ENCODE measurements at places on chromosomes 1 and 21. TPM values are rescaled to one million over a fixed set of nuclear protein-coding genes. Genes with fewer than 3 reads are reported as not detected.

Gene DISC1
- total RNA-seq: 9.9 TPM

- no peak for DNase-seq
Observed at GRCh38 chr1:71796006-71796405, 486.3 kb downstream of the NEGR1 start.

- DNase-seq: no peak
Observed at GRCh38 chr1:47711184-47711847, 273.5 kb downstream of the FOXD2 start.

DNA sequence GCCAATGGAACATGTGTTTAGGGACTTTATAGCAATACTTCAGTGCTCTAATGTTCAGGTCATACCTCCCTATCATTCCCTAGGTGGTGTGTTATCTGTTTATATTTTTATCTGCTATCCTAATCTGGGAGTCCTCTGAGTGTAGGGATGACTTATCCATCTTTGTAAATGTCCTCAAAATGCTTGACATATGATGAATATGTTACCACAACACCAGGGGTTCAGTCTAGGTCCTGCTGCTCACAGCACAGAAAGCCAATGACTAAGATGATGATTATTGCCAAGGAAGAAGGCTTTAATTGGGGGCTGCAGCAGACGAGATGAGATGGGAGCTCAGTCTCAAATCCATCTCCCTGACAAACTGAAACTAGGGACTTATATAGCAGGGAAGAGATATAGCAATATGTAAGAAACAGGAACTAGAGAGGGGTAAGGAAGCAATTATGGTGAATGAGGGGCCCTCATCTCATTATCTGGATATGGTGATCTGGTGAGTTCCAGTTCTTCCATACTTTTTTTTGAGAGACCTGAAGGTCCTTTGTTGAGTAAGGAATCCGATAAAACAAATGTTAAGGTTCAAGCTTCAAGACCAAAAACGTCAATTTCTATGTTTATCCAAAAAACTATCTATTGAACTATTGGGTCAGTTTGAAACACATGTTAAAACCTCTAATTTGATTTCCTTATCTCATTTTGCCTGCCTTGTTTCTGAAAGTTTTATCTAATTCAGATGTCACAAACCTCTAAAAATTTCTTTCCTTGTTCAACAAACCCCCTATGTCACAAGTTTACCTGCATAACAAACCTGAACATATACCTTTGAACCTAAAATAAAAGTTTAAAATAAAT is 256.7 kb upstream of the CACYBP start:
- no peak for DNase-seq

Gene SLC9C2
- not detected for total RNA-seq

- DNase-seq: no peak
Observed at GRCh38 chr21:26165331-26165730, 5.2 kb downstream of the APP start.

GRCh38 chr1:64171797-64172281 is 31.6 kb upstream of the UBE2U start:
- peak; percentile 79 for DNase-seq

GRCh38 chr1:209697126-209697525 is 7.5 kb upstream of the HSD11B1 start:
- DNase-seq: peak; percentile 69

Gene RNPEP
- 77.0 TPM for total RNA-seq

- DNase-seq: no peak
Observed at GRCh38 chr1:152148051-152148450, 11.0 kb downstream of the RPTN start.

GRCh38 chr21:28696844-28697410 is 295.8 kb downstream of the LTN1 start:
- DNase-seq: no peak

Gene TSPAN1
- 0.43 TPM for total RNA-seq

Gene VANGL1
- total RNA-seq: 10.8 TPM

Gene RIMKLA
- under 0.01 TPM for total RNA-seq

Gene ACAP3
- total RNA-seq: 43.2 TPM

DNA sequence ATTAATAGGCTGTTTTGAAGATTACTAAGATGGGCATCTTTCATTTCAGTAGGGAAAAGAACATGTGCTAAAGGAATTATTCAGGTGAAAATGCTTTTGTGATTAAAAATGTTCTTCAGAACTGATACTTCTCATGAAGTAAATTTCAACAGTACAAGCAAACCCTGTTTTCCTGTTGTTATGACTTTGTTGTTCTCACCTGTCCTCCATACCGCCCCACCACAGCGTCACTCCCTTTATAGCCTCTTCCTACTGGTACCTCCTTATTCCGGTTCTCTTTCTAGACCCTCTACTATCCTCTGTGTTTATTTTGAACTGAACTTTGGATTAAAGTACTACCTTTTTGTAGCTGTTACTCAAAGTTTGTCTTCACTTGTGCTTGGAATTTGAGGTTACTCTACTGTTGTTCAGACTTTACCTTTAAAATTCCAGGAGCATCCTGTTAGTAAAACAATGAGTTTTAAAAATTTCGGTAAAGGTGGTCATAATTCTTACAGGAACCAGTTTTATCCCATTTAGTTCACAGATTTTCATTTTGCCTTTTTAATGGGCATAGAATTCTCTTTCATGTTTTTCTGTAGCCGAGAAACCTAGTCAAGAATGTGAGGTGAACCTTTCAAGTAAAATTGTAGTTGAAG is 10.9 kb downstream of the CNST start:
- DNase-seq: no peak

- DNase-seq: peak; percentile 66
Observed at GRCh38 chr1:112298558-112298957, 97.5 kb upstream of the CTTNBP2NL start.

Gene CTSS
- 4.7 TPM for total RNA-seq

DNA sequence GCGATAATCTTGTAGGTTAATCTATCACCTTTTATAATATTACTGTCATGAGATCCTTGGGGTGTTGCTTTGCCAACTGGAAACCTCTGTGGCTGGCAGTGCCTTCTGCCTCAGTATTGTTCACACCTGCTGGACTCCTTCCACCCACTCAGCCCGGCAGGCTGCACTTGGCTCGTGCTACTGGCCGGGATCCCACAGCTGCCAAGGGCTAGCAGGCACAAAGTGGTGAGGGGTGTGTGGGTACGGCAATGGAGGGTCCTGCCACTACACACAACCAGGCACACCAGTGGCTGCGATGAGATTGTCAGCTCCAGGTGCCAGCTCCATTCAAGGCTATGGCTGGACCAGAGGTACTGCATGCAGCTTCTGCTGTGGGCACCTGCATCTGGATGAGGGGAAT is 191.2 kb upstream of the LYPLAL1 start:
- no peak for DNase-seq

- DNase-seq: no peak
Observed at GRCh38 chr1:82032068-82032467, 231.3 kb downstream of the ADGRL2 start.

DNA sequence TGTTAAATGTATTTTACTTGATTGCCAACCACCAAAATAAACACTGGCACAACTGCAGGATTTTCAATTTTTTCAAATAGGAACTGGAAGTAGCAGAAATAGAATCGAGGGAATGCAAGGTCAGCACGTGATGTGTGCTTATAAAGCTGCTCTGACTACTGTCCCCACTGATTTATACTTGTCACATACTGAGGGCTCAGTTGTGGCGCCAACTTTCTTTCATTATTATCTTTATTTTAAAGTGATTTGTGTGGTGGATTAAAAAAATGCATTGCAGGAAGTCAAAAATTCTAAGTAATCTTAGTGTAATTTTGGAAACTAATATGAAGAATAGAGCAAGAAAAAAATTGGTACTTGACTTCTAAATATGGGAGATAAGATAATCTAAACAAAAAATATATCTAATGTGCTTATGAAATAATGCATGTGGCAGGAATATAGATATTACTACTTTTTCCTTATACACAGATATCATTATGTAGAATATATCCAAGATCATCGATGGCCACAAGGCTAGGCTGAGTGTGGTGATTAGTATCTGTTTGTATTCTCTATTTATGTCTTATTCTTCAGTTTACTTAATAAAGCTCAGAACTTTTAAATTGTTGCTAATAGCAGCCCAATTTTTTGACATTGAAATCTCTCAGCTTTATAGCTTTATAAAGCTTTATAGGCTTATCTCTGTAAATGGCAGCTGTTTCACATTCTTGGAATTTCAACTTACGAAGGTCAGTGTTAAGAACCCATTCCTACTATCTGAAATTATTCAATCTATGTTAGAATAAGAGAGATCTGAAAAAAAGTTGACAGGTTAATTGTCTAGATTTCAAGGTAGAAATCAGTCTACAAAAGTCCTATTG is 404.5 kb upstream of the ADAMTS5 start:
- no peak for DNase-seq

DNA sequence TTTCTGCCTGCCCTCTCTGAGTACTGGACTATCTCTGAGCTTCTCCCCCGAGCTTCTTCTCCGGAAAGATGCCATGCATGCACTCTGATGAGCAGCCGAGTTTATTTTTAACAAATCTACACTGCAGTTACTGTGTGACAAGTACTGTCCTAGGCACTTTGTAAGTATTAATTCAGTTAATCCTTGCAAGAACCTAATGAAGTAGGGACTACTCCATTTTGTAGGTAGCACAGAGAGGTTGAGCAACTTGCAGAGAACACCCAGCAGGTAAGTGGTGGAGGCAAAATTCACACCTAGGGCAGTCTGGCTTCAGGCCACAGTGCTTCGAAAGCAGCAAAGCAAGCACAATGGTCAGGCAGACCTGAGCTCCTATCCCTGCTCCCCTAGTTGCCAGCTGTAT is 3.8 kb upstream of the TAL1 start:
- no peak for DNase-seq

Gene THEMIS2
- 6.4 TPM for total RNA-seq

DNA sequence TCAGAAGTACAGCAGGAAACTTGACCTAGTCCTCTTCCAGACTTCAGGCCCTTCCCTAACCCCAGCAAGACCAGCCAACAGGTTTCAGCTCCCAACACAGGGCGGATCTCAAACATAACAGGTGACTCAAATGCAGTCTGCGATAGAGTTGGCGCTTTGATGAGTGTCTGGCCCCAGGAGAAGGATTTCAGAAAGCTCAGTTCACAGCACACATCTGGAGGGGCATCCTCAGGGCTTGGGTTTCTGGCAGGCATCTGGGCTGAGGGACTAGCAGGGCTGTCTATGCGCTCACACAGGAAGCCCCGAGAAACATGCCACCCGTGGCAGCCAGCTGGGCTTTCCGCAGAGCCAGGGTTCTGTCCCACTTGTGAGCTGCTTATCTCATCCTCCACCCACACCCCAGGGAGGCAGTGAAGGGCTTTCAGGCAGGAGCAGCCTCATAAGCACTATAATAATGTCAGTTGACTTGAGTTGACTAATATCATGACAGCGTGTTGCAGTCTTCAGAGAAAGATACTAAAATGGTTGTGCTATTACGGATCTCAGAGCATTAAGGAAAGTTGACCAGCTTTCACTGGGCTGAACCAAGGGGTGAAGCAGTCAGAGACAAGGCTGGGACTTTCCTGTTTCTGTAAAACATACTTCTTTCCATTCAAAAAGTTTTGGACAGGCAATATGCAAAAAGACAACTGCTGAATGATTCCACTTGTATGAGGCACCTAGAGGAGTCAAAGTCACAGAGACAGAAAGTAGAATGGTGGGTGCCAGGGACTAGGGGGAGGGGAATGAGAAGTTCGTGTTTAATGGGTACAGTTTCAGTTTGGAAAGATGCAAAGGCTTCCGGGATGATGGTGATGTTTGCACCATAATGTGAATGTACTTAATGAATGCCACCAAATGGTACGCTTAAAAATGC is 233.0 kb upstream of the IRF2BP2 start:
- DNase-seq: peak; percentile 25

- DNase-seq: no peak
Observed at GRCh38 chr1:108097018-108097417, 103.1 kb downstream of the SLC25A24 start.

DNA sequence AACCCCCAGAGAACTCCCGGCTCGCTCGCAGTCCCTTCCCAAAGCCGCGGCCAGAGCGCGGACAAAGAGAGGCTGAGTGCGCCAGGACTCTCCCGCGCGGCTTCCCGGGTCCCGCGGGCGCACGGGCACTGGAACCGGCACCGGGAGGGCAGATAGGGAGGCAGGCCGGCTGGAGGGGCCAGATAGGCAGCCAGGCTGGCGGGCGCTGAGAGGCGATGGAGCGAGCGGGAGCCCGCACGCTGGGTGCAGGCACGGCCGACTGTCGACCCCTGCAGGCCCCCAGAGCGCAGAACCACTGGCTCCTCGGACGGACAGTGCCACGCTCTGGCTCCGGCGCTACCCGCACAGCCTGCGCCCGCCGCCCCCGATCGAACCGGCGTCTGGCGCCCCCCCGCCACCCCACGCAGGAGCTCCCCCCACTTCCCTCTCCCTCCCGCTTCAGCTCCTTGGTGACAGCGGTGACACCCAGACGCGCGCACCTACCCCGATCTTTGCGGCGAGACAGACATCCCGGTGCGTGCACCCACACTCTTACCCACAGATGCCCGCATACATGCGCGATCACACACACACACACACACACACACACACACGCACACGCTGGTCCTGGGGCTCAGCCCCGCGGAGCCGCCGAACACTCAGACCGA is 534 bp downstream of the SLC6A9 start:
- peak; percentile 39 for DNase-seq

DNA sequence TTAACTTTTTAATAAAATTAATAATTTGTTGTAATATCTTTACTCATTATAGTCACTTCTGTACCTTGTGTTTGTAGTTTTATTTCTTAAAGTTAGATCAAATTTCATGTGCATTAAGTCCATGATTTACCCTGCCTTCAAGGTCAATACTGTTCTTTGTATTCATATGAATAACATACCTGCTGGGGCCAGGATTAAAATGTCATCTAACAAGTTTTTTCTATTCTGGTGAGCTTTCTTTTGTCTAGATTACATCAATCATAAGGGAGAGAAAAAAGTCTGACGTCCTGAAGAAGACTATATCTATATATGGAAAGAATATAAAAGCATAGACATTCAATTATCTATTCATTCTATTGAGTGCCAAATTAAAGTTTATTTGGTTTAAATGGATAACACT is 232.6 kb downstream of the COL11A1 start:
- DNase-seq: no peak

GRCh38 chr1:66505671-66506392 is 28.1 kb upstream of the SGIP1 start:
- DNase-seq: peak; percentile 44

GRCh38 chr1:235375919-235376605 is 8.8 kb downstream of the TBCE start:
- no peak for DNase-seq

DNA sequence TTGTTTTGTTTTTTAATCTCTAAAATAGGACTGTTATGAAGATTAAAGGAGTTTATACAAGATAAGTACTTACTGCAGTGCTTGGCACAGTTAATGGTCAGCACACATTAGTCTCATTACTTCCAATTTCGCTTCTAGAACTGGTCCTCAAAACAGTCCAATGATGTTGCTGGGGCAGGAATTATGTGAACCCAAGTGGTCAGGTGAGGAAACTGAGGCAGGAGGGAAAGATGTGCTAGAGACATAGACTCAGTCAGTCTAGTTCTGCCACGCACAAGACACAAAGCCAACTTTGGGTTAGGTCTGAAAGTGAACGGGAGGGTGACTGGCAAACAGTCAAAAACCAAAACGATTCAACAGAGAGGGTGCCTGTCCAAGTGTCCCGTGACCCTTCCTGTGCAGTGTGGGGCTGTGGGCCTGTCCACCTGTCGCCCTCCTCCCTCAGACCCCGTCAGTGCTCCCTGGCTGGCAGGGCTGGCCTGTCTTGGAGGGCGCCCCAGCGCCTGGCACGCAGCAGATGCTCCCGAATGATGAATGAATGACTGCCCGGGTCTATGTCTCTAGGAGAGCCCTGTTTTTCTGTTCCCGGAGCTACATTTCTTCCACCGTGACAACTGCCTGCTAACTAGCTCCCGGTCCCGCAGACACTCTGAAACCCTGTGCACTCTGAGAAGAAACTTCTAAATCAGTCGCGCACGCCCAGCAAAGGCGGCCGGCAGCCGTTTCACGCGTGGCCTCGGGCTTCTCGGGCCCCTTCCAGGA is 2.4 kb downstream of the LRP8 start:
- DNase-seq: no peak

- no peak for DNase-seq
Observed at GRCh38 chr1:246617768-246618167, 51.5 kb downstream of the CNST start.

Data from fibroblast of villous mesenchyme (primary cell).